ENCODE measurements at places on chromosomes 7 and 10. TPM values are rescaled to one million over a fixed set of nuclear protein-coding genes. Genes with fewer than 3 reads are reported as not detected.

DNA sequence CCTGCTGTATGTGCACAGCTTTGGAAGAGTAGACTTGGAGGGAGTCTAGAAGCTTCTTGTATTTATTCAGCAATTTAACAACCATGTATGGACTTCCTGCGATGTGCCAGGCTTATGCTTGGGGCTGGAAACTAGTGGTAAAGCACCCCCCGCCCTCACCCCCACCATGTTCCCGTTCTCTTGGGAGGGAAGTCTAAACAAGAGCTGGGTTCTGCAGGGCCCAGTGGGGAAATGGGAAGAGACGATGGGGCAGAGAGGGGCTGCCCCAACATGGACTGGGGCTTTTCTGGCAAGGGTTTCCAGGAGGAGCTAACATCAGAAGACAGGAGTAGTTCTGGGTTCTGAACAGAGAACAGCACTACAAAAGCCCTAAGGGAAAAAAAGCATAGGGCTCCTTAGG lies 8.0 kb downstream of the RASSF4 start:
- peak; percentile 7 for DNase-seq

GRCh38 chr7:356087-356486 lies 66.1 kb downstream of the FOXL3 start:
- DNase-seq = no peak

- no peak for DNase-seq
Observed at GRCh38 chr7:100874300-100874576, 665 bp upstream of the SRRT start.

GRCh38 chr10:24456322-24456721 lies 247.4 kb downstream of the KIAA1217 start:
- no peak for DNase-seq

The LGI1 gene
- 1.1 TPM for total RNA-seq
